ENCODE measurements at places on chromosomes 1 and 21. TPM values are rescaled to one million over a fixed set of nuclear protein-coding genes. Genes with fewer than 3 reads are reported as not detected.

- no peak for DNase-seq
Measured at GRCh38 chr1:224739997-224740684, 124.0 kb downstream of the CNIH3 start.

DNA sequence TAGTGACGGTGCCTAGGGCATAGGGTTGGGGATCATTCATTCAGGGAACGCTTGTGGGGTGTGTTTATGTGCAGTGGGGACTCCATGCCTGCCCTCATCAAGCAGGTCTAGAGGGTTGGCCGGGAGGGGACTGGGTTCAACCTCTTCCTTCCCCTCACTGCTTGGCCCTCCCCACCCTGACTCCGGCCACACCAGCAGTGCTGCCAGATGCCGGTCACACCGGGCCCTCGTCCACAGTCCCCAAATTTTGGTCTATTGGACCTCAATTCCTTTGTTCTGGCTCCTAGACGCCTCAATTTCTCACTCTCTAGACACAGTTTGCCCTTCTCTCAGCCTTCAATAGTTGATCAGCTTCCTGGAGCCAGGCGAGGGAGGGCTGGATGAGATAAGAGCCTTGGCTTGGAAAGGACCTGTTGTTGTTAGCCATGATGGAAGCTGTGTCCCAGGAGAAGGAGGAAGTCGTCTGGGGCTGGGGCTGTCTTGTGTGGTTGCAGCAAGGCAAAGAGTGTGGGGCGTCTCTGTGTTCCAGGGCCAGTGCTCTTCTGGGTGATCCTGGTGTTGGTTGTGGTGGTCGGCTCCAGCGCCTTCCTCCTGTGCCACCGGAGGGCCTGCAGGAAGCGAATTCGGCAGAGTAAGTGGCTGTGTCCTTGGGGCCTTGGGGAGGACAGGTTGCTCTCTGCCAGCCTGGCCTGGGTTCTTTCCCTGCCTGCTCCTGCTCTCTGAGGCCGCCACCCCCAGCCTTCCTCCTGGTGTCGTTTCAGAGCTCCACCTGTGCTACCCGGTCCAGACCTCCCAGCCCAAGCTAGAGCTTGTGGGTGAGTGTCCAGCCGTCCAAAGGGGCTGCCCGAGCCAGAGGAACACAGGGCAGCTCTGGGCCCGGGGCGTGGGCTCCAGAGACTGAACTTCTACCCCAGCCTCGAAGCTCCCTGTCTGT, 41.1 kb upstream of the TNFRSF1B start:
- DNase-seq: no peak

DNA sequence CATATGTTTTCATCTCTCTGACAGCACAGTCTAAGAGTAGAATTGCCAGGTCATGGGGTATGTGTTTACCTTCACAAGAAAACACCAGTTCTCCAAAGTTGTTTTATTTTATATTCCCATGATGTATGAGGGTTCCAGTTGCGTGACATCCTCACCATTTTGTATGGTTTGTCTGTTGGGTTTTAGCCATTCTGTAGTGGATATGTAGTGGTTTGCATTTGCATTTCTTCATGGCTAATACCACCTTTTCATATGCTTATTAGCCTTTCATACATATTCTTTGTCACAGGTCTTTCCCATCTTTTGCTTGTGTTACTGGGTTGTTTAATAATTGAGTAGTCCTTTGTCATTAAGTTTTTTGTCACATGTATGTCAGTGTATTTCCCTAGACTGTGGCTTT, 132.1 kb downstream of the DYRK1A start:
- DNase-seq: no peak

The LDLRAD1 gene
- not detected for polyA plus RNA-seq

The WNT3A gene
- not detected for polyA plus RNA-seq
